Fibroblast of pulmonary artery (primary cell): ENCODE measurements at places on chromosomes 2 and 18.
A peak's percentile ranks its signal among the peaks of the same experiment; 100 is the strongest.

- no peak for DNase-seq
Observed at GRCh38 chr2:237650455-237650850, 23.1 kb downstream of the LRRFIP1 start.

DNA sequence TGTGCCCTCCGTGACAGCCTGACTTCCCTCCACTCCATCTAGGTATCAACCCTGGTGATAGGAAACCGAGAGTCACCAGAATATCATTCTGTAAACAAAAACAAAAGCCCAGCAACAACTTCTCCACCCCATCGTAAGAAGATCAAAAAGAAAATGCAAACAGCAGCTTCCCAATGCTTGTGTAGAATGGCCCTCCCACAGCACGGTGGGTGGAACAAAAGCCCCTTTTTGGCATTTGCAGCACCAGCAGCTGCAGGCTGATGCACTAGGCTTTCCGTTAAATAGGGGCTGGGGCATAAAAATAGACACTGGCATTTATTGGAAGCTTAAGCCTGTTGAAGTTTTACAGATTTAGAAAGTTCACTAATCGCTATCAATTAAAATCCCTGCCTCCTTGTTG lies 513.0 kb downstream of the GALR1 start:
- DNase-seq = no peak

DNA sequence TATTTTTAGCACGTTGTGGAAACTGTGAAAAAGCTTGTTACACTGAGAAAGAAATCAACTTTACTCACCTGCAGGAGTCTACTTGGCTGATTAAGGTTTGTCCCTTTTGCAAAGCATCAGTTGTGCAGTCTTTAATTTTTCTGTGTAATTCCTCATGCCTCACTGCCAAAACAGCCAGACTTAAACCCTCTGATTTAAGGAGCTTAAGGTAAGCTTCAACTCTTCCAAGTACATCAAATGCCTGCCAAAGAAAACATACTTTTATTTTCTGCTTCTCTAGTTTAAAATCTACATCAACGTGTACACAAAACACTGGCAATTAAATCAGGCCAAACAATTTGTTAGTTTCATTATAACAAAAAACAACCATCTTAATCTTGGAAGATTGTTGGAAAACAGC lies 98.0 kb upstream of the TTN start:
- DNase-seq = no peak

GRCh38 chr2:229641676-229642075 lies 72.7 kb downstream of the DNER start:
- DNase-seq = no peak

GRCh38 chr18:13374096-13374467 lies 155.5 kb downstream of the LDLRAD4 start:
- DNase-seq = no peak

GRCh38 chr2:84847326-84848050 lies 33.4 kb downstream of the TRABD2A start:
- DNase-seq = no peak

GRCh38 chr2:237254911-237255578 lies 158.9 kb downstream of the COL6A3 start:
- DNase-seq = peak; percentile 91

DNA sequence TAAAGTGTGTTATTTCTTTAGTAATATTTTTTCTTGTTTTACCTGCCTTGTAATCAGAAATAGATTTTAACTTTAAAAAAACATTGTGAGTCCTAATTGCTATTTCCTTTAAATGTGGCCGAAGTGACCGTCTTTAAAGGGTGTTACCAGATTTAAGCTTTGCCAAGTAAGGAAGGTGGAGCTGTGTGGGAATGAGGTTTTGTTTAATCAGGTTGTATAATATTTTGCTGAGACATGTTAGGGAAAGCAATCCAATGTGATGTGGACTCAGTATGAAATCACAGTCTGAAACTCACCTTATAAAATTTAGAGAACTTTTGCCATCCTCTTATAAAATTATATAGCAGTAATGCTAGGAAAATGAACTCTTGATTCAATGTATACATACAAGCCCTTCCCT lies 32.9 kb upstream of the ITPRID2 start:
- DNase-seq = no peak

GRCh38 chr2:239807568-239807967 lies 217.6 kb downstream of the NDUFA10 start:
- no peak for DNase-seq

DNA sequence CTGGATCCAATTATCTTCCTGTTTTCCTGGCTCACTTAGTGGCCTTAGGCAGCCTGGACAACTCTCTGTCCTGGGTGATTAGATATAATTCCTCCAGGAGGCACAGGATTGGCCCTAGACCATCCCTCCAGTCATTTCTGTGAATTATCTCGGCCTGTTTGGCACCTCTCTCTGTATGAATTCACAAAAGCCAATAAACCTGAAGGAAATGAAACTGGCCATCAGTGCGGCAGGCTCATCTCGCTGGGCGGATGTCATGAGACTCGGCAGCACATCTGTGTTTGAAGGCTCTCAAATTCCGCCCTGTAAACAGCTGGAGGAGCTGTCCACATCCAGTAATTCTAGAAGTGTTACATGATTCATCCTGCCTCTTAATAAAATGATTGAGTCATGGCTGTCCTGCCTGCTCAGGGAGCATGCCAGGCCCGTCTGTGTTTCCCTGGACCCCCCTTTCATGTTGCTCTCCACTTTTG lies 38.6 kb downstream of the ACOXL start:
- peak; percentile 31 for DNase-seq

GRCh38 chr2:159202568-159203071 lies 83.9 kb downstream of the WDSUB1 start:
- peak; percentile 97 for DNase-seq

DNA sequence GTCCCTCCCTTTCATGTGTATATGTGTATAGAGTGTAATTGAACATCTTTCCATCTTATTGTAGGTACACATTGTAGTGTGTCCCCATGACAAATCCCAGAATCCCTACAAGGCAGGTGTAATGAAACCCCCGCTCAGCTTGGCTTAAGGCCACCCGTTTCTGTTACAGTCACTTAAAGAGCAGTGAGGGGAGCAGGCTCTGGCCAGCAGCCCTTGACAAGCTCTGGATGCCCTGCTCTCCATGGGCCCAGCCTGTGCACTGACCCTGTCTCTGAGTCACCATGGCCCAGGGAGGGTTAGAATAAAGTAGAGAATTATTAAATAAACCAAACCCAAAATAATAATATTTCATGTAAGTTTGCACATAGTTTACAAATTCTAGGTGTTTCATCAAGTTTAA lies 17.2 kb upstream of the MAL start:
- DNase-seq = no peak

DNA sequence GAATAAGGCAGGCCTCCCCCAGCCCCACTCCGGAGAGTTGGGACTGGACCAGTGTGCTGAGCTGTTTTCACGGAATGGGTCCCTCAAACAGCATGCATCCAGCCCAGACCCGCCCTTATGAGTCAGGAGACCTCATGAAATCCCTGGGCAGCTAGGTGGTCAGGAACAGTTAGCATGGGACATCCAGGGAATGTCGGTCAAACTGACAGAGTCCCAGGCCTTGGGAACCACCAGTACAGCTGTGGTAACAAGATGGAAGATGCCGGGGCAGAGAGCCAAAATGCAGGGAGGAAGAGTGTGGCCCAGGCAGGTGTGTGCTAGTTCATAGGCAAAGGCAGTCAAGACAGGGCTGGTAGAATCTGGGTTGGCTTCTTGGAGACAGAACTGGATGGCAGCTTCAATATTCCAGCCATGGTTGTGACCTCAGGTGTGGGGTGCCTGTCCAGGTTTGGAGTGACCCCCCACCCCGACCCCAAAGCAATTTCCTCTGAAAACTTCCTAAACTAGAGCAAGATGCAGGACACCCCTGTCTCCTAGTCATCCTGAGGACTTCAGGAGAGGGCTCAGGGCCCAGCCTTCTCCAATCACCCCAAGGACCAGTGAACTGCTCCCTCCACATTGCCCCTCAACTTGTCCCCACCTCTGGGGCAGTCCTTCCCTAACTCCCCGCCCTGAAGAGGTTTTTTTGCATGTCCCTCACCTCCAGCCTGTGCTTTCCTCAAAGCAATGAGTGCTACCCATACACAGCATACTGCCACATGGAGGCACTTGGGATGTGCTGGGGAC lies 46.5 kb downstream of the KCNIP3 start:
- DNase-seq = no peak

GRCh38 chr2:123051136-123051535 lies 974.0 kb upstream of the CNTNAP5 start:
- DNase-seq = no peak

DNA sequence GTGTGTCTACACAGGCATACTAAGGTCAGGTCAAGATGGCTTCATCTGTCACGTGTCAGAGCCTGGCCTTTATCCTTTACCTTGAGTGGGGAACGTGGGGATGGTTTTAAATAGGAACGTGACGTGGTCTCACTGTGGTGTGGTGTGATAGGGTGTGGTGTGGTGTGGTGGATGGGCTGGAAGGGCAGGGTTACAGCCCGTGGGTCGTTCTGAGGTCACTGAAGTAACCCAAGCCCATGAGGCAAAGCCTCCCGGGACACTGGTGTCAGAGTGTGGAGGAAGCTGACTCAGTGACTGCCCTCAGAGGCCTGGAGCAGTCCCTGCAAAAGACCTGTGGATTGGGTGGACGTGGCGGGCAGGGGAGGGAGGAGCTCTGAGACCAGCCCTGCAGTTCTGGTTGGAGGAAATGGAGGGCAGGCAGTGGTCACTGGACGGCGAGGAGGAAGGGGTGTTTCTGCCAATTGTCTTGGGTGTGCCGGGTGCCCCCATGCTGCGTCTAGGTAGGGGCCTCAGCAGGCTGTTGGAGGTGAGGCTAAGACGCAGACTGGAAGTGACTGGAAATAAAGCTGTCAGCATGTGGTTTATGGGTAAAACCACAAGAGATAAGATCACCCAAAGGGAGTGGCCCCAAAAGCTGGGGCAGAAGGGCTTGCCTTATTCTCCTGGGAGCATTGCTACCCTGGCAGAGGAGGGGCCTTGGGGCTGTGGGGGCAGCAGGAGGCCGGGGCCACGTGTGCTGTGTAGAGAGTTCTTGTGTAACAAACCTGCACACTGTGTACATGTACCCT lies 84.8 kb downstream of the SH3RF3 start:
- peak; percentile 82 for DNase-seq

GRCh38 chr2:206092297-206092696 lies 6.3 kb upstream of the INO80D start:
- no peak for DNase-seq

DNA sequence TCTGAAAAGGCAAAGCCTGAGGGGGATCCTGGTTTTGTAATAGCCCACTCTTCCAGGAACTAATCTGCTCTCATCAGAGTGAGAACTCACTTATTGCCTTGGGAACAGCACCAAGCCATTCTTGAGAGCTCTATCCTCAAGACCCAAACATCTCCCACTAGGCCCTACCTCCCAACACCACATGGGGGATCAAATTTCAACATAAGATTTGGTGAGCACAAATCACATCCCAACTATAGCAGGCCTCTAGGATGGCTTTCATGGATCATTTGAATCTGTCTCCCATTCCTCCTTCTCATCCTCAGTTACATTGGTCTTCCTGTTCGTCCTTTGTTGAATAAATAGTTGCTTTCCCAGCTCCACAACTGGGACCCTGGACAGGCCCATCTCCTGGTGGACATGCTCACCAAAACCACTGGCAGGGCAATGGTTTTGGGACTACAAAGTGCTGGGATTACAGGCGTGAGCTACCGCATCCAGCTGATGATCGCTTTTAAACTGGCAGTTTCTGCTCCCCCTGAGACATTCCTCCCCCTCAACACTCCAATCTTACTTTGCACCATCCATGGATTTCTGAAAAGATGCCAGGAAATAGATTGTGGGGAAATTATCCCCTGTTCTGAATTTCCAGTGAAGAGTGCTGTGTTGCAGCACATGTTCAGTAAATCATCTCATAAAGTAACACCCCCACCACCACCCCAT lies 42.6 kb downstream of the MCFD2 start:
- no peak for DNase-seq

DNA sequence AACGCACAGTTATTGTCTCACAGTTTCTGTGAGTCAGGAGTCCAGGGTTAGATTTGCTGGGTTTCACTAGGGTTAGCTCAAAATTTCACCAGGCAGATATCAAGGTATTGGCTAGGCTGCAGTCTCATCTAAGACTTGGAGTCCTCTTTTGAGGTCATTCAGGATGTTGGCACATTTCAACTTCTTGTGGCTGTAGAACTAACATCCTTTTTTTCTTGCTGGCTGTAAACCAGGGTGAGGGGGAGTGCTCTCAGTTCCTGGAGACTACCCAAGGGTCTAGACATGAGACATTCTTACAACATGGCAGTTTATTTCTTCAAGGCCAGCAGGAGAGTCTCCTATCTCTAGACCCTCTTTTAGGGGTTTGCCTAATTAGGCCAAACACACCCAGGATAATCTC lies 12.8 kb upstream of the CAVIN2 start:
- no peak for DNase-seq

GRCh38 chr18:79472176-79472575 lies 76.4 kb downstream of the NFATC1 start:
- no peak for DNase-seq
